ENCODE measurements at places on chromosomes 13 and 19.

GRCh38 chr19:29966588-29967249, 24.7 kb downstream of the URI1 start:
- peak; percentile 21 for DNase-seq

DNA sequence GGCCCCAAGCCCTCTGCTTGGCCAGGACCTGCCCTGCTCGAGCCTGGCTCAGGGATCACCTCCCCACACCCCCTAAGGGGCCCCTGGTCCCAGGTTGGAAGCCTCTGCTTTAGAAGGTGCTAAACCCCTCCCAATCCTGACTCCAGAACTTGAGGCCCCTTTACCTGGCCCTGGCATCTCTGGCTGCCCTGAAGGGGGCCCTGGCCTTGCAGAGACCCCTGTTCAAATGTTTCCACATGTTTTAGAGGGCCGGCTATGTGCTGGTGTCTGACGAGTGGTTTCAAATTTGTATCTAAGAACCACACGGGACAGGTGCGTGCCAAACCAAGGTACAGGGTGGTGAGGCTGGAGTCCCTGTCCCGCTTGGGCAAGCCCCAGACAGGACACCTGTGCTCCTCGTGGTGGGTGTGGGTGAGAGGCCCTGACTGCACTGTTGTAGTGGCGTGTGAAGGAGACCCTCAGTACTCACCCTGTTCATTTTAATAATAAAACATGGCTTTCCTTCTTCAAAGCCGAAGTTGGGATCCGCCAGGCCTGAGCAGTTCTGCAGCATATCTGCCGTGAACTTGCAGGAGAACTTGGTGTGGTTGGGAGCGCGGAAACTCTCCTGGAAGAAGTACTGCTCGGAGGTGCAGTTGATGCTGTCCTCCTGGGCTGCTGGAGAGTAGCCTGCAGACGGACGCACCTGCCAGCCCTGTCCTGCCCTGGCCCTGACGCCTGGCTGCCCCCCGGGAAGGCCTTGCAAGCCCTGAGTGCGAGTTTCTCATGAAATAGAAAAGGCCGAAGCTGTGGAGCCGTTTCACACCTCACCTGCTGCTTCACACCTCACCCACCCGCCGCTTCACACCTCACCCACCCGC, 5.4 kb downstream of the ATP4B start:
- no peak for DNase-seq

DNA sequence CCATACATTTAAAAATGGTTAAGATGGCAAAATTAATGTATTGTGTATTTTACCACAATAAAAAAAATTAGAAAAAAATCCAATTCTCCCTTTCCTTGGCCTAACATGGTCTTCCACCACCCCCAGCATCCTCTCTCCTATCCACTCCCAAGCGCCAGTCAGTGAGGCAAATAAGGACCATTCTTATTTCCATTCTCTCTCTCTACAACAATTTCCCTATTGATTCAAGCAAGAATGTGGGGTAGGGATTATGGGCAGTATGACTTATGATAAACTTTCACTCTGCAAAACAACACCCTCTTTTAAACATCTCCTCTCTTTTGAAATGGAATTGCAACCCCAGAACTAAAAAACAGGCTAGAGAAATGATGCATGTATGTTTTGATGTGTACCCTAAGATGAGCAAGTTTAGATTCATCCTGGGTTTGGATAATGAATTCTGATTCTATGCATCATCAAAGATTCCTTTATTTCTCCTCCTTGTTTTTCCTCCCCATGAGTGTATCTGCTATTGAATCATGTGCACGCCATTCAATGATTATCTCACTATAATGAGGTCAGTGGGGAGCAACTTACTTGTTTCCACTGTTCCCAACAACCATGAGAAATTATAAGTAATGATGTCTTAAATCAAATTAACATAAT, 3.5 kb downstream of the STARD13 start:
- DNase-seq = peak; percentile 77

DNA sequence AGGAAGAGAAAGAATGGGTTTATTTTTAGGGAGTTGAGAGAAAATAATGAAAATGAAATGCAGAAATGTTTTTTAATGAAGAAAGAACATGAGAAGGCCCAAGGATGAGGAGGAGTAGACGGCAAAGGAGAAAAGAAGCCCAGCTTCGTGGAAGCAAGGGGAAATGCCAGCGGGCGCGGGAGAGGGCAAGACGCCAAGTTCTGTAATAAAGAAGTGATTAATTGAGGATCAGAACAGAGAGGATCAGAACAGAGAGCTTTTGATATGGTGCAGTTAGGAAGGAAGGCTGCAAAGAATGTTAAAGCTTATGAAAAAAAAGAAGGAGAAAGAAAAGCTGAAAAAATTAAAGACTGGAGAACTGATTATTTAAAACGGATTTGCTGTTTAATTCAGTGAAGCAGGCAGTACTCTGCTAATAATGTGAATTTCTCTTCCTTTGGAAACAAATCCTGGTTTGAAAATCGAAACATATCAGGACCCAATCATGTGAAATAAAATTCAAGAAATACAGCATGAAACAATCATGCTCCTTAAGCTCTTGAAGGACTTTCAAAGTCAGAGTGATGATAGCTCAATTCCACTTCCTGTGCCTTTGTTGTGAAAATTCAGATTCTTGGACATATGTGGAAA, 99.3 kb upstream of the SOX1 start:
- DNase-seq = no peak

DNA sequence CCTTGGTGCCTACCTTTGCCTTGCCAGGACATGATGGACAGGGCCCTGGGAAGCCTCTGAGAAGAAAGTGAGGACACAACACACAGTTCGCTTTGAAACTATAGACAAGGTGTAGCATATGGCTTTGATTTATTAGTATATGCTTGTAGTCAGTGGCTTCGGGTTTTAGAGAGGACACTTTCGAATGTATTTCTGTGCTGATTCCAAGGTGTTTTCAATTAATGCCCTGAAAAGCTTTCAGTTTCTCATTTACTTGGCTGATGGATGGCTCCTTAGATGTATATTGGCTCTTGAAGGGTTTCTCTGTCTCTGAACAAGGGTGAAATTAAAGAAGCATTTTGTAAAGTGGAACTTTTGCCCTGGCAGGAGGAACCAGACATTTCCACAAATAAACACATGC, 106.9 kb downstream of the POSTN start:
- DNase-seq = no peak

GRCh38 chr13:50580684-50581305, 262.7 kb downstream of the DLEU7 start:
- peak; percentile 68 for DNase-seq

DNA sequence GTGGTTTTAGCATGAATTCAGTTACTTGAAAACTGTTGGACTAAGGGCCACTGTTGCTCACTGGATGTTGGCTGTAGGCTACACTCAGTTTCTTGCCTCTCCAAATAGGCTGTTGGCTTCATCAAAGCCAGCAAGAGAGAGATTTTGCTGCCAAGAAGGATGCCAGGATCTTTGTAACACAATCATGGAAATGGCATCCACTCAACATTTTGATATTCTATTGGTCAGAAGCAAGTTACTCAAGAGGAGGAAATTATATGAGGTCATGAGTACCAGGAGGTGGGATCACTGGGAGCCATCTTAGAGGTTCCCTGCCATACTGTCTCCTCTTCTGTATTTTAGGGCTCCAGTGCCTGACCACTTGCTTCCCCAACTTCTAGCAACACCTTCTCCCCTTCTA, 30.6 kb downstream of the SYDE1 start:
- peak; percentile 16 for DNase-seq

GRCh38 chr19:48442116-48443035, 3.4 kb upstream of the GRWD1 start:
- DNase-seq = no peak

- DNase-seq = peak; percentile 33
Measured at GRCh38 chr19:31054430-31054829, 294.8 kb downstream of the TSHZ3 start.

- DNase-seq = no peak
Measured at GRCh38 chr13:62130062-62130970, 714.7 kb upstream of the PCDH20 start.

- DNase-seq = no peak
Measured at GRCh38 chr13:38564256-38565150, 122.4 kb upstream of the FREM2 start.

- no peak for DNase-seq
Measured at GRCh38 chr19:29660835-29661234, 4.4 kb upstream of the PLEKHF1 start.

DNA sequence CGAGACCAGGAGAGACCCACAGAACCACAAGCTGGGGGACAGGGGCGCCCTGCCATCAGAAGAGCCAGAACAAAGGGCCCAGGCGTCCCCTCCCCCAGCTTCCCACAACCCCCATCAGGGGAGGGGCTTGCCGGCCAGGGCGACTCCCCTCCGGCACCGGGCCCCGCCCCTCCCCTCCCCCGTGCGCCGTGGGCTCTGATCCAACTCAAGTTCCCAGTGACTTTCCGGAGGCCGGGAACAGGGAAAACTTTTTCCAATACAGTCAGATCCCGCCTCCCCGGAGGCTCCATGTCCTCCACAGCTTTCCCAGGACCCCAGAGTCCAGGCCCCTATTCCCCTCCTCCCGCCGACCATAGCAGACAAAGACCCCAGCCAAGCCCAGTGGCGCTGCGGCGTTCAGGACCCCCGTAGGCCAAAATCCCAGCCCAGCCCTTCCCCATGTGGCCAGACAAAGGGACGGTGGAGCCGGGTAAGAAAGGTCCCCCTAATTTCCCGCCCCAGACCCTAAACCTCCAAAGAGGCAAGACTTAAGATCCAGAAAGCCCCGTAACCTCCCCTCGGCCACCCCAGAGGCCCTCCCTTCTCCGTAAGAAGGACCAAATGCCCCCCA, 673 bp downstream of the TEAD2 start:
- DNase-seq = peak; percentile 61

DNA sequence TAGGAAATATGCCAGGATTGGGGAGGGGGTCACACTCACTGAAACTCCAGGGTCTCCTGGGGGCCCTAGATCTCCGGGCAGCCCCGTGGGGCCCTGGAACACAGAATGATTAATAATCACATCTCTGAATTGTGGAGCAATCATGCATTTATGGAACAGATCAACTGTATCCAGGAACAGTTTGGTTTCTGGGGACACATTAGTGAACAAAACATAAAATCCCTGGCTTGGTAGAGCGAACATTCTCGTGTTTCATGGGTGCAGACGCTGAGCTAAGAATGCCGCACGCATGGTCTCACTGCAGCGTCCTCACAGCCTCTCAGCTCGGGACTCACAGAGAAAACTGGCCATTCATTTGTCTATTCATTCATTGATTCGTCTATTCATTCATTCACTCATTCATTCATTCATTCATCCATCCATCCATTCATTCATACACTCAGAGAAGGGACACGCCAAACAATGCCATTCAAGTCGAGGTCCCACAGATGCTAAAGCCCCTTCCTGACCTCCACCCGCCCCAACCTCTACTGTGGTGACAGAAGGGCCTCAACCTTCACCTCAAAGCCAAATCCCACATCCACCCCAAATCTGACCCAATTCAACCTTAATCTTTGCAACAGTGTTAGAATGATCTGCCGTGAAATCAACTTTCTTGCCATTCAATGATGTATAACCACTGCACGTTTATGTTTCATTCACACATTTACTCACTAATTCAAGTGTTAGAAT, 35.0 kb upstream of the OLFM2 start:
- DNase-seq = peak; percentile 15

GRCh38 chr19:10112895-10113591, 1.6 kb downstream of the P2RY11 start:
- no peak for DNase-seq

- DNase-seq = no peak
Measured at GRCh38 chr13:72853000-72853399, 71.1 kb downstream of the PIBF1 start.

DNA sequence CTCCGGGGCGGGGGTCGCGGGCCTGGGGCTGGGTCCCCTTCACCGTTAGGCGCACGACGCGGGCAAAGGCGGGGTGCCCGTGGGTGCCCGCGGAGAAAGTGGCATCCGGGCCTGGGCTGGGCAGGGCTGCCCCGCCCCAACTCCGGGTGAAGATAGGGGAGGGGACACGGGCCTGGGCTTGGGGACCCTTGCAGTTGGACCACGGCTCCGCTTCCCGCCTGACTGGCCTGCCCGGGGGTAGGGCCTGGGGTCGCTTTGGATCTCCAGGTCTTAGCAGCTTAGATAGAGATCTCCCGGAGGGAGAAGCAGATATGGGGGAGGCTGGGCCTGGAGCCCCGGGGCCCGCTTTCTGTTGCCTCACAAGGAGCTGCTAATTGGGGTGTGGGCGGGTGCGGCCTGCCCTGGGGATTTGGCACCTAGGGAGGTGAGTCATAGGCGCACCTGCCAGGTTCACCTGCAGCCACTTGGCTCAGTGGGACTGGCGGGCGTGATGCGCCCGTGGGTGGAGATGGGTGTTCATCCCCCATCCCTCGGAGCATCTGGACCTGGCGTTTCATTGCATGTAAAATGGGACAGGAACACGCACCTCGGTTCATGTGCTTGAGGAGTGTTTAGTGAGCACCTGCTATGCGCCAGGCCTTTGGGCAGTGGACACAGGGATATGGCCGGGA, 585 bp downstream of the MAP1S start:
- no peak for DNase-seq

DNA sequence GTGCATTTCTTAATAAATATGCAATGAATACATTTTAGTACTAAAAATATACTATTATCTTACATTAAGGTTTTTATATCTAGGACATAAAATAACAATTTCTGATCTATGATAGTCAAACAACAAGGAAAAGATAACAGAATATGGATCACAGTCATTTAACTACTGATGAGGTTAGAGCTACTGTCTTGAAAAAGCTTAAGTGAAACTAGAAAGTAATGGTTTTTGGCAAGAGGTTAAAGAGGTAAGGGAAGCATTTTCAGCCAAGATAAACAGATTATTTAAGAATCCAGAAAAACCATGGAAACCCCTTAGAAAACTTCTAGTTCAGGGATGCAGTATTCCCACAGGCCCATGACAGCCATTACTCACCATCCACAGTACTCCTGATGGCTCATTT, 787.4 kb downstream of the DACH1 start:
- DNase-seq = no peak

GRCh38 chr19:55266404-55266803, 7.6 kb upstream of the PPP6R1 start:
- no peak for DNase-seq

- DNase-seq = no peak
Measured at GRCh38 chr13:99542788-99543406, 41.6 kb downstream of the TM9SF2 start.

- peak; percentile 68 for DNase-seq
Measured at GRCh38 chr13:45718992-45719391, 16.9 kb downstream of the CBY2 start.

- peak; percentile 75 for DNase-seq
Measured at GRCh38 chr13:97328222-97328790, 105.7 kb upstream of the RAP2A start.
